ENCODE measurements at places on chromosomes 3 and 15. TPM values are rescaled to one million over a fixed set of nuclear protein-coding genes. Genes with fewer than 3 reads are reported as not detected.

Gene LRCH3
- total RNA-seq, result 49.1 TPM

Gene NMB
- 4.6 TPM for total RNA-seq

Gene TIMMDC1
- 35.6 TPM for total RNA-seq

Gene TGM5
- total RNA-seq, result not detected

Gene LAMB2
- total RNA-seq, result 255 TPM
